ENCODE measurements at places on chromosomes 5 and 9.

GRCh38 chr5:101585366-101585765 is 682.3 kb upstream of the ST8SIA4 start:
- DNase-seq, result no peak

- no peak for DNase-seq
Observed at GRCh38 chr5:106269252-106269843, 1401.4 kb downstream of the EFNA5 start.

- no peak for DNase-seq
Observed at GRCh38 chr5:102991802-102992201, 128.1 kb downstream of the GIN1 start.

DNA sequence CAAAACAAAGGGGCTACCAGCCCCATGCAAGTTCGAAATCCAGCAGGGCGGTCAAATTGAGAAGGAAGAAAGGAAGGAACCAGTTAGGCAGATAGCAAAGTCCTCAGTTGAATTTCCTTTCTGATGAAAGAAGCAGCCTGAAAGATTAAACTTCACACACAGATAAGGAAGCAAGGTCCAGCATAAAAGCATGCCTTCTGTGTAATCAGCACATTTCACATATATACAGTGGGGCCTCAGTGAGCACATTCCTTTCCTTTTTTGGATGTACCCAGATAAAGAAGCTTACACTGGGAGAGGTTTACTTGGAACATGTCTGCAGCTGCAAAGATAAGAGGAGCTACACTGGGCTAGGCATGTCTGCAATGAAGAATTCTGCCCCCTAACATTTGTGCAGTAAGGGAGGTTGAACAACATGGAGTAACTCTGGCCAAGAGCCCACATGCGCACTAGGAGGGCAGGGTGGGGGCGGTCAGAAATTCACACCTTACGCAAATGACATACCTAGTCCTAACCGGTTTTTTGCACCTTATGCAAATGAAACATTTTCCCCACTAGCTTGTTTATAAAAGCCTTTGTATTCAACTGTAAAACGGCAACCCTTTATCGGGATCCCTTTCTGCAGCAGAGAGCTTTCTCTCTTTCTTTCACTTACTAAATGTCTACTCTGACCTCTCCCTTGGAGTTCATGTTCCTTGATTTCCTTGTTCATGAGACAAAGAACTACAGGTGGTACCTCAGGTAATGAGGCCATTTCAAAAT is 149.7 kb upstream of the FBXL17 start:
- DNase-seq, result no peak

DNA sequence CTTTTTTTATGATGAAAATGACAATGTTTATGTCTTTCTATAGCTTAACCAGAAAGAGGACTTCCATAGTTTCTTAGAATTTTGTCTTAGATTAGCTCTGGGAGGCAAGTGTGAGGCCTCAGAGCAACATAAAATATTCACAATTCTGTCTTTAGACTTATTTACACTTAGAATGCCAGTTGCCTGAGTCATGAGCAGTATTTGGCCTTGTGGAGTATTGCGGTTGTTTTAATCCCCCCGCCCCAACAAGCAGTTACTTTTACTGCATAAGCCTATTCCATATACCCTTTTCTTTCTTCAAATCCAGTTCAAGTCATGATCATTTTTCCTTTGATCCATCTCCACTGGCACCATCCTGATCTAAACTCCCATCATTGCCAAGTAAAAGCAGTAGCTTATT is 198.0 kb upstream of the EGFLAM start:
- no peak for DNase-seq

- DNase-seq, result no peak
Observed at GRCh38 chr5:147036691-147037245, 158.2 kb upstream of the PPP2R2B start.

- DNase-seq, result no peak
Observed at GRCh38 chr5:60507687-60508086, 192.3 kb downstream of the DEPDC1B start.

GRCh38 chr9:119698535-119698934 is 329.3 kb upstream of the BRINP1 start:
- no peak for DNase-seq

GRCh38 chr5:10800852-10801251 is 39.8 kb upstream of the DAP start:
- DNase-seq, result no peak

DNA sequence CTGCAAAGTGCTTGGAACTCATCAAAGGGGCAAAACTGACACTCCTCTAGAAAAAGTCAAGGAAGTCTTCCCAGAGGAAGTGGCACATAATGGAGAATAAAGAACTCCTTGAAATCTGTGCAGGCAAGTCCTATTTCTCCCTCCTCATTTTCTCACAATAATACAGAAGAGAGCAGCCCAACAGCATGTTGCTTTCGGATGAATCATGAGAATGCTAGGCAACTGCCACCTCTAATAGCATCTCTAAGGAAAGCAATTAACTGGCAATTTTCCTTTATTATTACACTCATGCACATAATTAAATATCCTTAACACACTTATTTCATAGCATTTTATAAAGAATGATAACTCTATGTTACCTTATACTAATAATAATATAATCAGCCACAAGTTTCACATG is 122.2 kb upstream of the PTGER4 start:
- DNase-seq, result no peak

GRCh38 chr9:100098887-100099721 is at the start of the genes ERP44 and INVS:
Gene ERP44, minus strand, starts transcription at chr9:100099000. Its CDS starts 160 bp downstream, at chr9:100098840.
Gene INVS, plus strand, starts transcription at chr9:100099243. Its CDS starts 5,279 bp downstream, at chr9:100104522.
- peak; percentile 98 for DNase-seq

GRCh38 chr5:116152169-116152568 is 67.3 kb downstream of the COMMD10 start:
- DNase-seq, result no peak

GRCh38 chr5:80608731-80609130 is 38.7 kb upstream of the ANKRD34B start:
- DNase-seq, result no peak

GRCh38 chr5:73117088-73117740 is 3.2 kb upstream of the TMEM171 start:
- no peak for DNase-seq

GRCh38 chr5:138351056-138351455 is 1.4 kb upstream of the KDM3B start:
- no peak for DNase-seq

DNA sequence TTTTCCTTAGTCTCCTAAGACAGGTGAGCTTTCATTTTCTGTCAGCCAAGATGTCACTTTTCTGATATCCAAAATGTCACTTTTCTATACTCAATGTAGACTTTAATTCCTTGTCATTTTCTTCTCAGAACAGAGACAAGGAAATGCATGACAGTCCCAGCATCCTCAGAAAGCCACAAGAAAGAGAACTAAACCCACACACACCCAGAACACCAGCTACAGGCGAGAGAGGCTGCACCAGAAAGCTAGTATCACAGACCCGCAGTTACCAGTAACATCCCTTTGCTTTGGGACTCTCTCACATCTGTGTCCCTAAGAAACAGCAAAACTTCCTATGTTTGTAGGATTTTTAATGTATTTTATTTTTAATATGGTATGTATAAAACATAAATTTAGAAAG is 17.1 kb downstream of the TRMO start:
- peak; percentile 78 for DNase-seq

DNA sequence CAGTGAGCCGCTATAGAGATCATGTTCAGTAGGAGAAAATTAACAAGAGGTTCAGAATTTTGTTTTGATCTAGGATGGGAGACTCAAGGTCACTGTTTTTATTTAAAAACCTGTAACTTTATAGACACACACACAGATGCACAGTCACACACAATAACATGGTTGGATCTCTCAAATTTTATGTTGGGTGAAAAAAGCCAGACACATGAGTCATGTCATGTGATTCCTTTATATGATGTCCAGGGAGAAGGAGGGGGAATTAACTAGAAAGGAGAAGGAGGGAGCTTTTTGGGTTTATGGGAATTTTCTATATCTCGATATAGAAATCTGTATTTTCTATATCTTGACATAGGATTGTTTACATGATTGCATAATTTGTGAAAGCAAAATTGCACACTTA is 17.1 kb downstream of the C6 start:
- no peak for DNase-seq

GRCh38 chr9:101121836-101122399 is 93.4 kb downstream of the PLPPR1 start:
- no peak for DNase-seq

- no peak for DNase-seq
Observed at GRCh38 chr5:120538644-120539043, 74.5 kb downstream of the PRR16 start.

DNA sequence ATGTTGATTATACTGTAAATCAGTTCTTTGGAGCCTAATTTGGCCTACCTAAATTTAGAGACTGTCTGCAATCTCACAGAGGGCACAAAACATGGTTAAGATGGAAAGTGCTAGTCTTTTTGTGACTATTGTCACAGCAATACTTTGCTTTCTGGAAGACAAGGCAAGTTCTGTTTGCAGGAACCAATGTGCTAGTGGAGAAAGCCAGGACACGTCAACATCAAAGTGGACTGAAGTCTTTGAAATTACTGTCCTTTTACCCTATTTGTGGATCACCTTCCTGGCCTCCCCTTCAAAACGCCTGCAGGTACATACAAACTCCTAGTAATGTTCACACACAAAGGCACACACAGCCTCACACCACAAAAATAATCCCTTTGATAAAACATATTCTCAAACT is 248.7 kb downstream of the MAN2A1 start:
- DNase-seq, result no peak

GRCh38 chr9:121271368-121272341 is 3.7 kb downstream of the GSN start:
- no peak for DNase-seq

DNA sequence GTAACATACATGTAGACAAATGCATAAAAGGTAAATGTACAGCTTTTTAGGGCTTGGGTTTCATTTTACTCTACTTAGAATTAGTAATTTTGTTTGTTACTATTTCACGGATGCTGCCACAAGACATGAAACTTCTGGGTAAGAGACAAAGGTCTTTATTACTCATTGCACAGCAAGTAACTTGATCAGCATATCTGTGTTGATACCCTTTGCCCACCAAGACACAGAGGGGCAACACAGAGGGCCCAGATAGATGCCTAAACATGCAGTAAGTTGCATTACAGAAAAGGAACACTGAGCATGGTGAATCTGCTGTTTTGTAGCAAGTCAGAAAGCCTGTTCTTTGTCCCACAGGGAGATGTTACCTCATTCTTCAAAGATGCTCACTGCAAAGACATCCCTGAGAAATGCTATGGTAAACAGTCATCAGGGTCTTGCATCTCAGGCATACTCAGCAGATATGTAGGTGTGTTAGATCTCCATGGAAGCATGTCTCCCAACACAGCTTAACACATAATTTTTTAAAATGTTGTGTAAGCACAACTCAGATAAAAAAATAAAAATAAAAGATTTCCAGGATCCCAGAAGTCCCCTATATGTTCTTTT is 10.3 kb downstream of the ITGA2 start:
- DNase-seq, result no peak

GRCh38 chr9:88392549-88392948 is 4.3 kb downstream of the SPIN1 start:
- no peak for DNase-seq

GRCh38 chr5:109788596-109788995 is 98.9 kb downstream of the MAN2A1 start:
- DNase-seq, result peak; percentile 13

DNA sequence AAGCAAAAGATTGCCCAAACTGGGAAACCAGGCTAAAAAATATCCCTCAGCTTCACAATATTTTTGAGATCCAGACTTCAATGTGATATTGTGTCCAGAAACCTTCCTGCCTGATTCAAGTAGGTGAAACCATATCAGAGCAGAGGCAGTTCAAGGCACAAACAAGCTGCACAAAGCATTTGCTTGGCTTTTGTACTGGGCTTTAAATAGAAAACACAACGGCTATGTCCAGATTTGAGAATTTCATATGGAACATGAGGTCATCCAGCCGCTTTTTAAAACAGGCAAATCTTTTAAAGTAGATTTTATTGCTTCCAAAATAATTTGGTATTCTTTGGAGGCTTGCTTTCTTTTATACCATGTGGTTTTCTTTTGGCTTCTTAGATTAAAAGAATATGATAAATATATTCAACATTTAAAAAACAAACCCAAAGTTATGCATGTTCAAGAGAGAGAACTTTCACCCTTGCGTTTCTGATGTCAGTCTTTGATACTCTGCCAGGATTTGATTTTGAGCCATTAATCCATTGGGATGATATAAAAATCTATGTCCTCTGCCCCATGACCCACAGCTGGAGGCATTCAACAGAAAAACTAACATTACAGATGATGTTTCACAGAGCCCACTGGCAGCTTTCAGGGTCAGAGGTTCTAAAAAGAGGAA is 29.0 kb upstream of the CCDC112 start:
- no peak for DNase-seq

GRCh38 chr5:2525351-2525750 is 226.1 kb downstream of the IRX2 start:
- DNase-seq, result no peak

- no peak for DNase-seq
Observed at GRCh38 chr9:123484130-123484529, 128.1 kb downstream of the CRB2 start.

GRCh38 chr5:96660971-96661854 is 963 bp upstream of the CAST start:
- peak; percentile 61 for DNase-seq

- no peak for DNase-seq
Observed at GRCh38 chr5:81544351-81545018, 150.6 kb upstream of the ACOT12 start.

GRCh38 chr9:98860871-98861293 is 53.4 kb downstream of the GALNT12 start:
- no peak for DNase-seq

- no peak for DNase-seq
Observed at GRCh38 chr5:35046774-35047173, 975 bp downstream of the AGXT2 start.

DNA sequence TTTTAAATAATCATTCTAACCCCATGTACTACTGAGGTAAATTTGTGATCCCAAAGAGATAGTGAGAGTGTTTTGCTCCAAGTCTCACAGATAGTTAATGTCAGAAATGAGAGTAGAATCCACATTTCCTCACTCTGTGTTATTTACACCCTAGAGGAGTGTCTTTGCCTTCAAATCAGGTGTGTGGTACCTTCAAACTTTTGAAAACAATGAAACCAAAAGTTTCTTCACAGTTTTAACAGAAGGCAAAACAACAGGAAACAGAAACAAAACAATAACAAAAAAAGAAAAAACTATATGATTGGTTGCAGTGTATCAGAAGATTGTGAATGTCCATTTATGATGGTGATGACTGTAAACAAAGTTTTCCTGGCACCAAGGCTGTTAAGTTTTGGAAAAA is 85.9 kb downstream of the ERBIN start:
- no peak for DNase-seq

- no peak for DNase-seq
Observed at GRCh38 chr5:167916261-167916691, 375.2 kb upstream of the WWC1 start.

DNA sequence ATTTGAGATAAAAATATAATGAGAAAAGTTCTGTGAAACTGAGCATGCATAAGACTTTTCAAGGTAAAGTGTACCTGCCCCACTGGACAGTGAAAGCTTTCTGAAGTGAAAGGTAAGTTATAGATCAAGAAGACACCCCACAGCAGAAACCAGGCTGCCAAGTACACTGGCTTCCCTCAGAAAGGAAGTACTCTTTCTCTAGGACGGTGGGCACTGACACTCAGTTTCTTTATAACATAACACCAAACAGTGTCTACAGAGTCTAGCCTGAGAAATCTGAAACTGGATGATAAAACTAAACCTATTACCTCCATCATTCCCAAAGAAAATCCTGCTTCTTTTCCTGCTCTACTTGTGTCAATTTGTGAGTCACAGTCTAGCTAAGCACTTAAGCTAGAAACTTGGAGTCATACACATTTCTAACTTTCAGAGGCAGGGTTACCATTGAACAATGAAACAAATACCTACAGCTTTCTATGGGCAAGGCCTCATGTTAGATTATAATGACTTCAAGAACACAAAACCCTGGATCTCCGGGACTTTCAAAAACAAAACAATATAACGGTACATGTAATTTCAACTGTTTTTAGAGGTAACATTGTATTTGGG is 136.7 kb downstream of the CPLANE1 start:
- no peak for DNase-seq
